ENCODE measurements at places on chromosomes 5 and 9. TPM values are rescaled to one million over a fixed set of nuclear protein-coding genes. Genes with fewer than 3 reads are reported as not detected.

PCDHA12 gene
- total RNA-seq = 17.7 TPM

ECSCR gene
- 2.2 TPM for total RNA-seq

NR2F1-AS1 gene
- total RNA-seq = 3.0 TPM

LHX2 gene
- 0.19 TPM for total RNA-seq

NEUROG1 gene
- not detected for total RNA-seq

PCDHA9 gene
- total RNA-seq = 3.3 TPM

SLC6A19 gene
- total RNA-seq = not detected

SPATA31D4 gene
- not detected for total RNA-seq

MLANA gene
- total RNA-seq = not detected

GRCh38 chr5:74976651-74977050, 75.7 kb downstream of the GCNT4 start:
- DNase-seq = no peak

DNA sequence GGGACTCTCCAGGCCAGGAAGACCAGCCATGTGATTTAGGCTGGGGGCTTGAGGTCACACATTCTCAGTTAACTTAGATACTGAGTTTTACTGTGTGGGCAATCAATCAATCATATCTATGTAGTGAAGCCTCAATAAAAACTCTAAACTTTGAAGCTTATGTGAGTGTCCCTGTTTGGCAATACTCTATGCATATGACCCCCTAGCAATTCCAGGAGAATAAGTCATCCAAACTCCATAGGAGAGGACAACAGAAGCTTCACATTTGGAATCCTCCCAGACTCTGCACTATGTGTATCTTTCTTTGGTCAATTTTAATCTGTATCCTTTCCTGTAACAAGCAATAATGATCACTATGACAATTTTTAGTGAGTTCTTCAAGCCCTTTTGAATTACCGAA, 216.8 kb upstream of the RGMB start:
- DNase-seq = no peak

- DNase-seq = peak; percentile 53
Measured at GRCh38 chr9:123232332-123232731, 36.1 kb downstream of the STRBP start.

DNA sequence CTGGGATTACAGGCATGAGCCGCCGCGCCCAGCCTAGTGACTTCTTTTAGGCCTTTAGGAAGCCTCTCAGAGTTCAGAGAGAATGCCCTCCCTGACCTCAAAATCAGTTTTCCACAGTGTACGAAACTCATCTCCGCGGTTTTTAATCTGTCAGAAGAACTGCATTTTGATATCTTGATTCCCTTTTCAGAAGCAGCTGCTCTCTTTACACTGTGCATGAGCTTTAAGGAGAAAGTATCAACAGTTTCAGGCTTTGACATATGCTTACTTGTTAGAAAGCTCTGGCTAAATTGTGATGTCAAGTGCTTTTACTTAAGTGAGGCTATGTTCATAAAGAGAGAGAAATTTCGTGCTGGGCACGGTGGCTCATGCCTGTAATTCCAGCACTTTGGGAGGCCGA, 74.6 kb downstream of the USP20 start:
- no peak for DNase-seq

- no peak for DNase-seq
Measured at GRCh38 chr9:108156270-108156998, 666.9 kb upstream of the KLF4 start.

GRCh38 chr5:36683821-36684434, 77.5 kb downstream of the SLC1A3 start:
- no peak for DNase-seq

DNA sequence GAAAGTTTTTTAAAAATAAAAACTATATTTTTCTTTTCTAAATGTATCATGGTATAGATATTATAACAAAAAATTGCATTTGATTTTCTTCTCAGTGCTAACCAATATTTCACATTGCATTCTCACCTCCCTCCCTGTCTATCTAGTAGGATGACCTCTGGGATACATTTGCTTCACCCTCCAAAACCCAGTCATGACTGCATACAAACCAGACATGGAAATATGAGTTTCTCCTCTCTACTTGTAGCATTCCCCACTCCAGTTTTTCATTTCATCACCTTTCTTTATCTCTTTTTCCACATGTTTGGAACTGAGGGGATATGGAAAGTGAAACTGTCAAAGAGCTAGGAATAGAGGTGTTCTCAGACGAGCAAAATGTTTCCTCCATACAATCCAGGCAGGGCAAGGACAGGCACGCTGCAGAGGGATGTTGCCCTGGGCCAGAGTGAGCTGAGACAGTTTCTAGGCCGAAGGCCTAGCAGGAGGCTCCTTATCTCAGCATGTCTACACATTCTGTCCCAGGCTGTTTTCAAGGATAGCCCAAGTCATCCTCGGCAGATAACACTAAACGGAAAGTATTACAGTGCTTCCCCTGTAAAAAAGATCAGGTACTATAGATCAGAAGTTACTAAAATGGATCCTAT, 46.7 kb downstream of the MEF2C start:
- no peak for DNase-seq

DNA sequence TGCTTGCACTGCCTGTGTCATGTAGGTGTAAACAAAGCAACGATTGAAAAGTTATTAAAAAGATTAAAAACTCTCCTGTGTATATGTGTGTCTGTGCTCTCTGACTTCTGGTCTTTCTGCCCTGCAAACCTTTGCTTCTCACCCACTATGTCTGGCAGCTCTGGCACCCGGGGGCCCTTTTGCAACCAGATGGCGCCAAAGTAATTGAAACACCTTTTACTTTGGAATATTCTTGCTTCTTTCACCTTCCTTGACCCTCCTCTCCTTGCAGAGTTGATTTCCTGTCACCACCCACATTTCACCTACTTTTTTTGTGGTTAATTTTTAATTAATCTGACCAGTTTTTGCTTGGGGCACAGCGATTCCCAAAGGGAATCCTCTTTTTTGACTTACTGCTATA, 275.5 kb downstream of the ARHGEF28 start:
- DNase-seq = peak; percentile 40

GRCh38 chr9:34809504-34810186, 99.7 kb upstream of the CCL21 start:
- DNase-seq = peak; percentile 90

DNA sequence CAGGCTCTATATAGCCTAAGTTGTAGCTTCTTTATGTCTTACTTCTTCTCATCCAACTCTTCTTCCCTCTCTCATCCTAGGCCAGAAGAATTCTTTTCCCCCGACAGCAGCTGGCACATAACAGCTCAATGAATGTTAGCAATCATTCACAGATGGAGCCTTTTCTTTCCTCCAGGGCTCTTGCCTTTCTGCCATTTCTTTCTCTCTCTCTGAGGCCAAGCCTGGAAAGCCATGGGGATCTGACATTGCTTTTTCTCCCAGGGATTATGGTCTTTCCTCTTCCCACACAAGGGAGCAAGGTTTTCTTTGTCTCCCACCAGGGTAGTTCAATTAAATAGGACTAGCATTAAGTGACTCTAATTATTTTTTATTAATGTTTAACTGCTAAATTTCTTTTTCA, 20.5 kb downstream of the SMIM15 start:
- no peak for DNase-seq

DNA sequence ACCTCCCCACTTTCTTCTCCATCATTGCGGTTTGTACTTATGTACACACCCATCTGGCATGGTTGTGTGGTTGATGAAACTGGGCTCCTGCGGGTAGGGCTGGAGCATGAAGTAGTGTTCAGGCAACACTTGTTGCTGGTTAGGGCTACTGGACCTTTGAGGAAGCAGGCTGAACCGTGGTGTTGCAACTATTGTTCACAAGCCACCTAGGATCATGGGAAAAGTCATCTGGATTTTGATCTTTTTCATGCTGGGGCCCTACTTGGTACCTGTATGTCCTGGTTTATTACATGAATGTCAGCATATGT, 40.1 kb upstream of the TIFAB start:
- DNase-seq = no peak

- no peak for DNase-seq
Measured at GRCh38 chr9:91611582-91611981, 187.9 kb upstream of the NFIL3 start.

- DNase-seq = no peak
Measured at GRCh38 chr5:54403885-54404416, 51.5 kb upstream of the HSPB3 start.

DNA sequence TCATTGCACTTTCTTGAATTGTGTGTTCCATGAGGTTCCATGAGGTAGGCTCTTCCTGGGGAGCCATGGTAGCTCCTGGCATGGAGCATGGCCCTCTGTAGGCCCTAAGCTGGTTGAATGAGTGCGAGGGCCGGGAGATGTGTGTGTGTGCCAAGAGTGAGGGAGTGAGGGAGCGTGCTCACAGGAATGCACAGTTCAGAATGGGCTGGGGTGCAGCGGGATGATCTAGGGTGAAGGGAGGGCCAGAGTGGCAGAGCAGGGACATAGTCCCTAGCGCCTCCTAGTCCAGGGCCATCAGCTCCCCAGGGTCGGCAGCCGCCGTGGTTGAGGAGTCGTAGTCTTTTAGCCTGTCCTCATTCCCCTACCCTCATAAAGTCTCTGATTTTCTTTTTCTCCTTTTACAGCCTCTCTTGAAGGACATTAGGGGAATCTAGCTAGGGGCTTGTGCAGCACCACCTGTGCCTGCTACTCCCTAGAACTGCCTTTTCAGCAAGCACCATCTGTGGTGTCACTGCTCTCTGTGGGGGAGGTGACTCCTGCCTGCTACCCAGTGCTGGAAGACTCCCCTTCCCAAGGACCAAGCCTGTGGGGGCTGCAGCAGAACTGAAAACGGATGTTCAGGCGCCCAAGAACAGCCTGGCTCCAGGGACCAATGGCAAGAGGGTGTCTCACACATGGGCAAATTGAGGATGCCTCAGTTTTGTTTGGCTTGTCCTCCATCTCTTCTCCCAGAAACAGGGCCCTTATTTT, 65.3 kb upstream of the PPARGC1B start:
- DNase-seq = no peak

DNA sequence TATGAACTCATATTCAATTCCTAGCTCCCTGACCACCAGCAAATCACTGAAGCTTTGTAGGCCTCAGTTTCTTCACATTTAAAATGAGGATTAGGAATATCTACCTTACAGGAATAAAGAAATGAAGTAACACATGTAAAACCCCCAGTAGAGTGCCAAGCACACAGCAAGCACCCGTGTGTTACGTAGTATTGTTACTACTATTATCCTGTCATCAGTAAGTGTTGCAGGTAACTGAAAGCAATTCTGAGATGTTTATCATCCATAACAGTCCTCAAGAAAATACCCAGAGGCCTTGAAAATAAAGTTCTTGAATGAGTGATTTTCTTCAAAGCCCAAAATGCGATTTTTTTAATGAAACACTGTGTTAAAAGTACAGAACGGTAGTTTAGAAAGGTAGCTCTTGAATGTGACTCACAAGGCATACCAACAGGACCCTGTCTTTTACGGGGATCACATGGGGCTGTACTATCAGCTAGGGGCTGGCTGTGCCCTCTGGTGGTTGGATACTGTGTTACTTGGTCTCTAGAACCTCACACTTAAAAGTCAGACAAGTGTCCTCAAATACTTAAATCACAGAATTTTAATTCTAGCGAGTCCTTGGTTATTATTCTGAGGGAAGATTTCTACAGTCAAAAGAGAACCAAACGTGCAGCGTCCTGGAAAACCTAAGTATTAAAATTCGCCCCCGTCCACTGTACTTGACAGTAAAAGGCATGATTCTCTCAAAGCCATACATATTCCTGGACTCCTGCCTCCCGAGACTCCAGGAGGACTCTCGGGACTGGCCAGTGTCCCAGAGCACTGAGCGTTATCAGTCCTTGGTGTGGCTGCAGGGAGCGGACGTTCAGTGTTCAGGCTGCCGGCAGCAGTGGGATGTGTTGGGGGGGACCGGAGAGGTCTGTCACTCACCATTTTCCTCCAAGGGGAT, 725 bp downstream of the NDUFB6 start:
- peak; percentile 92 for DNase-seq

DNA sequence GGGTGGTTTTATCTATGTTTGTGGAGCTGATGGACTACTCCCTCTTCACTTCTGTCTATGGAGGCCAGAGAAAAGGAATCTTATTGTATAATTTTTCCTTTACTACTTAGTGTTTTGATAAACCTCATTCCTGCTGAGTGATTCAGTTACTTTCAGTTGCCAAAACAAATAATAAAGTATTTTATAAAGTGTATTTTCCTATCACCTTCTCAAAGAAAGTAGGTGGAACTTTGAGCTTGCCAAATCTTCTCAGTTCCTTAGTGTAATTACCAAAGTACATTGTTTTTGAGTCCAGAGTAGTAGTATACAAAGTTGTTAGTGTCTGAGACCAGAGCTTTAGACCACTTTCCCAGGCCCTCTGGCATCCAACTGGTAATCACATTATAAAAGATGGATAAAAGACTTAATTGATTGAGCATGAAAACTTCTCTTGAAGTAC, 13.5 kb downstream of the RABGAP1 start:
- no peak for DNase-seq

GRCh38 chr5:167769846-167770413, 521.5 kb upstream of the WWC1 start:
- DNase-seq = no peak

DNA sequence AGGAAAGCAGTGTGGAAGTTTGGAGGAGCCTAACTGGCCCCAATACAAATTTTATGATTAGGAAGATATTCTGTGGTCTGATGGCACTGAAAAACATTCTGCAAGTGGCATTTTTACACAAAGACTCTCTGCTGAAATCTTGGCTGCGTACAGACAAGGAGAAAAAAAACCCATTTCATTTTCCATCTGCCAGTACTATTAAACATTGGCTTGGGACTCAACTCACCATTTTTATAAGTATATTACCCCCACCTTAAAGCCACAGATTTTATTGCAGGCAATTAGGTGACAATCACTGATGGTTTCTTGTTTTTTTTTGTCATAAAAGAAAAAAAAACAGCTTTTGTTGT, 206.9 kb downstream of the PTTG1 start:
- no peak for DNase-seq

DNA sequence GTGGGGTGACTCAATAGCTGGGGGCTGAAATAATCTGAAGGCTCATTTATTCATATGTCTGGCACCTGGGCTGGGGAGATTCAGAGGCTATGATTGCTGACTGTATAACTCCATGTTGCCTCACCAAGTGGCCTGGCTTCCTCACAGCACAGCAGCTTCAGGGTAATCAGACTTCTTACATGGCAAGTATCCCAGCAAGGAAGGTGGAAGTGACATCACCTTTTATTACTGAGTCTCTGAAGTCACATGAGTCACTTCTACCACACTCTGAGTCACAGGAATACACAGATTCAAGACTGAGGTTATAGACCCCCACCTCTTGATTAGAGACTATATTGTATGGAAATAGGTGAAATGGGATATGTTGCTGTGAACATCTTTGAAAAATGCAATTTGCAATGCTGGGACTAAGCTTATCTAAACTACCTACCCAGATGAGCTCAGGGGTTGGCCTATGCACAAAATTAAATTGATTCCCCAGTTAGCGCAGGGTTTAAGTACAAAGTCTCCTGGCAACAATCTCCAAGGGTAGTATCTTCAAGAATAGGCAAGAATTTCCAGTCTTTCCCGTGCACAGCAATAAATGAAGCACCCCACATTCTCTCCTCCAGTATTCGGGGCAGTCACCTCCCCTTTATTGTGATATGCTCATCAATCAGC, 553.1 kb downstream of the LRRC70 start:
- DNase-seq = no peak

- DNase-seq = peak; percentile 91
Measured at GRCh38 chr9:130701059-130702022, 7.8 kb downstream of the EXOSC2 start.

GRCh38 chr9:96476591-96476990, 26.6 kb downstream of the HABP4 start:
- DNase-seq = no peak

All from GM23338 (cell line).